ENCODE measurements at places on chromosomes 3 and 15.

DNA sequence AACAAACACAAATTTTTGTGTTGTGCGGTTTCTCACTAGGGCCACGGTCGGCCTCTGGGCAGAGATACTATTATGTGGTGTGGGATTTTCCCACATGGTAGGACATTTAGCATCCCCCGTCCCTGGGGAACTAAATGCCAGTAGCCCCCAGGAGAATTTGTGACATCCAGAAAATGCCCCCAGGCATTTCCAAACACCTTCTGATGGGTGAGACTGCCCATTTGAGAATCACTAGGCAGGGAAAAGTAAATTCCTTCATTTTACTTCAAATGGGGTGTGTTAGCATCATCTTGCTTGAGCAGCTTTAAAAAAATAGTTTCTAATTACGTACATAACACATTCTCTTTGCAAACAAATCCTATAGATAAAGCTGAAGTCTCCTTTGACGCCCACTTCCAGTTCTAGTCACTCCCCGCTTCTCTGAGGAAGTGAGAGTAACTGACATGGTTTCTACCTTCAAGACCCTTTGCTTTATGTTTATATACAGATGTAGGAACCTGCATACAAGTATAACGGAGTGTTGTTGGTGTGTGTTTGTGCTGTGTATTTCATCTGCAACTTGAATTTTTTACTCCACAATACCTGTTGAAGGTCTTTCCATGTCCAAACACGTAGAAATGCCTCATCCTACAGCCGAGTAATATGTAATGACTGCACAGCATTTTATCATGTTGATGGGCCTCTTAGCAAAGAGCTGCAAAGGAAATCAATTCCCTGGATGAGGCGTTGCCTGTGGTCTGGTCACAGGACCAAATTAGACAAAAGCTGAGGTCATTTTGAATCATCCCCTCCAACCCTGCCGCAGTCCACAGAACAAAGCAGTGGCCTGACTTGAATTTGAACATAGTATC lies 31.4 kb upstream of the ZBTB38 start:
- no peak for DNase-seq

GRCh38 chr15:57914350-57915055 lies 151.0 kb downstream of the ALDH1A2 start:
- no peak for DNase-seq

GRCh38 chr3:127316685-127317084 lies 28.8 kb upstream of the PRR20G start:
- DNase-seq, result no peak

GRCh38 chr3:67598814-67599556 lies 55.4 kb downstream of the SUCLG2 start:
- no peak for DNase-seq

GRCh38 chr3:79517766-79518413 lies 249.9 kb downstream of the ROBO1 start:
- DNase-seq, result no peak

DNA sequence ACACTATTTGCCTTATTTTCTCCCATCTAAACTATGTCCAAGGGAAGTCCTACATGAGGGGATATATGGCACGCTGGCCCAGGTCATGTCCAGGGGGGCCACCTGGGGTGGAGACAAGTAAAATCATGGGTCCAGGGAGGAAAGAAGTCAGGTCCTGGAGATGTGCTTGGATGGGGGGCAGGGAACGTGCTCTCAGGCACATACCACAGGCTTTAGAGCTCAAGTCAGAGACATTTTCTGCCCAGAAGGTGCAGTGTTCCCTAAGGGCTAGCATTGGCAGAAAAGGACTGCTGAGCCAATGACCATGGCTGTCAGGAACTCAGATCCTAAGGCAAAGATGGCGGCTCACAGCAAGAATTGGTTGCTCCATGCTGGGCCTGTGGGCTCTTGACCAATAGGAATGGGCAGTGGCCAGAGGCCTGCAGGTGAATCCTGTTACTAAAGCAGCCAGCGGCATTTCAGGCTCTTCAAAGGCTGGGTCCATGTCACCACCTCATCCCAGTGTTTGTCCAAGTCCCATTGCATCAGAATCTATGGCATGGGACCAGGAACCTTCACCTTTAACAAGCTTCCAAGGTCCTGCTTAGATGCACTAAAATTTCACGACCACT lies 175.0 kb downstream of the RPLP1 start:
- no peak for DNase-seq

GRCh38 chr15:66622591-66623022 lies 56.8 kb upstream of the LCTL start:
- DNase-seq, result no peak

- DNase-seq, result no peak
Observed at GRCh38 chr15:41493902-41494189, 172 bp downstream of the ITPKA start.

- no peak for DNase-seq
Observed at GRCh38 chr15:93460717-93461116, 371.7 kb upstream of the RGMA start.

GRCh38 chr3:197820550-197821335 lies 29.7 kb downstream of the LRCH3 start:
- DNase-seq, result no peak

GRCh38 chr3:66195347-66195783 lies 25.4 kb upstream of the SLC25A26 start:
- peak; percentile 54 for DNase-seq

- DNase-seq, result peak; percentile 2
Observed at GRCh38 chr3:165195241-165195639, 944 bp downstream of the SLITRK3 start.

DNA sequence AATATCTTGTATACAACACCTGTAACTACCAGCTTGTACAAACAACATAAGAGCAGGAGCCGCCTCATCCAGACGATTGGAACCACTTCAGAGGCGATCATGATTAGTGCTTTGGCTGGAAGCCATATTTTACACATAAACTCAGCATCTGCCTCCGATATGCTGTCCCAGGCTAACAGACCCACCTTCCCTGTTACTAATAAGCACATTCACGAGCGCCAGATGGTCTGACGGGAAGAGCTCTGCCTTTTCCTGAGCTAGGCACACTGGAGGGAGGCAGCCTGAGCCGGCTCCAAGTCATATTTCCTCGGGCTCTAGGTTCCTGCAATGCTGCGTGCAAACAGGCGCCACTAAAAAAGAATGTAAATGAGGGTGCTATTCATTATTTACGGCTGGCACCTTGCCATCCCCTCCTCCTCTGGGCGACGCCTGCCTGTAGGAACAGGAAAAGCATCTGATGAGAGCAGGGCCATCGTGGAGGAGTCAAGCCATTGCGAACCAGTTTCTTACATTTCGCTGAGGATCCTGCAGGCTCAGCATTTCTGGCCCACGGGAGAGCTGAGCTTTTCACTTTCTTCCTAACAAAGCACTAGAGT lies 98.2 kb downstream of the ANXA2 start:
- no peak for DNase-seq

- no peak for DNase-seq
Observed at GRCh38 chr15:90080818-90081393, 21.4 kb downstream of the IDH2 start.

DNA sequence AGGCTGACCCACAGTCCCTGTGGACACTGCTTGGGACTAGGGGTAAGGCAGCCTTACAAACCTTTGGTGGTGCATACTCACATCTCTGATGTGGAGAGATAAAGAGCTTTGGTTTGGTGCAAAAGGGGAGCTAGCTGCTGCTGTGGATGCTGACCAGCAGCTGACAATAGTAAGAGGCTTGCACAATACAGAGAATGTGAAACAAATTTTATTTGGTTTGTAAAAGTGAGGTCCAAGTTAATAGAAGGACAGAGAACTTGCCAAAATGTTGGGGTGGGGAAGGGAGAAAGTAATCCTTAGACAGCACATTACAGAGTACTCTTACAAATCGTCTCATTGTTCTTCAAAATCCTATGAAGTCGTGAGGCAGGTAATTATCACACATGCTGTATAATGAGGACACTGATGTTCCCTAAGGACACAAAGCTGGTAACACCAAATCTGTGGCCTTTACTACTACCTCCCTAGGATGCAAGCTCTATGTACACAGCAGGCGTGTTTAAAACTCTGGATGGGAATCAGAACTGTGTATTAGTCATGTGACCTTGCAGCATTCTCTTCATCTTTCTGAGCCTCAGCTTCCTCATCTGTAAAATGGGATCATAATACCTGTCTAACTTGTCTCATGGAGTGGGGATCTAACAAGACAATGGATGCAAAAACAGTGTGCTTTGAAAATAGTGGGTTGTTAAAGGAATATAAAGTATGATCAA lies 21.6 kb downstream of the ARHGAP31 start:
- DNase-seq, result no peak

GRCh38 chr3:31294430-31295149 lies 238.1 kb upstream of the STT3B start:
- DNase-seq, result no peak

- no peak for DNase-seq
Observed at GRCh38 chr15:88748081-88748480, 55.2 kb upstream of the ACAN start.

DNA sequence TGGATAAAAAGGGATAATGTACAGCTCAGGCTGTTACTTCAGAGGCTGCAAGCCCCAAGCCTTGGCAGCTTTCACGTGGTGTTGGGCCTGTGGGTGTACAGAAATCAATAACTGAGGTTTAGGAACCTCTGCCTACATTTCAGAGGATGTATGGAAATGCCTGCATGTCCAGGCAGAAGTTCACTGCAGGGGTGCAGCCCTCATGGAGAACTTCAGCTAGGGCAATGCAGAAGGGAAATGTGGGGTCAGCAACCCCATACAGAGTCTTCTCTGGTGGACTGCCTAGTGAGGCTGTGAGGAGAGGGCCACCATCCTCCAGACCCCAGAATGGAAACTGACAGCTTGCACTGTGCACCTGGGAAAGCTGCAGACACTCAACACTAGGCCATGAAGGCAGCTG lies 1350.3 kb downstream of the ROBO2 start:
- DNase-seq, result no peak

DNA sequence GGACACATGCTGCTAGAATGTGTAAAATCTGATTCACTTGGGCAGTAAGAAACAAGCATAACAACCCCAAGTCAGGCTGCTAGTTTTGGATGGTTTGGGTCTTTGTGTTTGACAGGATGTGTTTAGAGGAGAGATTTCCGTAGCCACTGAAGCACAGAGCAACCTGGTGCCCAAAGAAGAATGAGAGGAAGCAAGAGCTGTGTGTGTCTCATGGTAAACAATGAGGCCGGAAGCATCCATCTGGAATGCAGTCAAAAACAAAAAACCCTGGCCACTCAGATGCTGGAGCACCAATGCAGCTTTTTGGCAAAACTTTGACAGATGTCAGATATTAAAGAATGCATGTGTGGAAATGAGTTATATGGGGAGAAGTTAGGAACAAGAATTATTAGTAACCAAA lies 39.4 kb upstream of the SNRK start:
- no peak for DNase-seq

- DNase-seq, result no peak
Observed at GRCh38 chr15:50883903-50884302, 24.6 kb upstream of the AP4E1 start.

DNA sequence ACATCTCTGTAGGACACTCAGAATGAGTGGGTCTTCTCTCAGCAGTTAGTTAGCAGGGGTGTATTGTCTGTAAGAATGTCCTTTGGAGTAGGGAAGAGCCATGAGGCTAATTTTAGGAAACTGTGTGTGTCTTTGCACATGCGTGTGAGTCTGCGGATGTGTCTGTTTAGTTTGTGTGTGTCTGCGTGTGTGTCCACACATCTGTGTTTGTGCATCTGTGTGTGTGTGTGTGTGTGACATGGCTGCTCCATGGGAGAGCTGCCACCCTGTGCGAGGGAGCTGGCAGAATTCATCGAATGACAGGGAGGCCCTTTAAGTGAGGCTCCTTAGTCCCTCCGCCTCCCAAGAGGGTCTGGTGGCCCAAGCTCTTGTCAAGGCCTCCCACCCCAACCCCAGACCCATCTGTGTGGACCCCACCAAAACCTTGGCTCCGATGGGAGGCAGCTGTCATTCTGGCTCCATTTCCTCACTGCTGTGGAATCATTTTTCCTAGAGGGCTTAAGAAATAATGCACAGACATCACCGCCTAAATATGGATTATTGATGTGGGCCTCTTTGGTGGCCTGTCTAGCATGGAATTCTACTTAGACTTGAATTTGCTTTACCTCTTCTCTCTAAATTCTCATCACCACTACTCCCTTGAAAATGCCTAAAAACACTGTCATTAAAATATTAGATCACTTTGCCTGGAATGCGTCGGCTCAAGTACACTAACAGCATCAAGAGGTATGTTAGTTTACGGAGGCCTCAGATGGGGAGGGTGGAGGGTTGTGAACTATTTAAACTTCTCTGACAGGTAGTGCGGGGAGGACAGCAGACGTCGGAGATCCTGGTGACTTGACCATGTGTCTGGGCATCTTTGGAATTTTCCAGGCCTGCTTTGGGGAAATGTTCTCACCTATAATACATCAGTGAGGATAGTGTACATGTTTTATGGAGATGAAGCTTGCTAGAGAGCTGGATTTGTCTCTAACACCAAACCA lies 9.4 kb downstream of the ESYT3 start:
- no peak for DNase-seq

DNA sequence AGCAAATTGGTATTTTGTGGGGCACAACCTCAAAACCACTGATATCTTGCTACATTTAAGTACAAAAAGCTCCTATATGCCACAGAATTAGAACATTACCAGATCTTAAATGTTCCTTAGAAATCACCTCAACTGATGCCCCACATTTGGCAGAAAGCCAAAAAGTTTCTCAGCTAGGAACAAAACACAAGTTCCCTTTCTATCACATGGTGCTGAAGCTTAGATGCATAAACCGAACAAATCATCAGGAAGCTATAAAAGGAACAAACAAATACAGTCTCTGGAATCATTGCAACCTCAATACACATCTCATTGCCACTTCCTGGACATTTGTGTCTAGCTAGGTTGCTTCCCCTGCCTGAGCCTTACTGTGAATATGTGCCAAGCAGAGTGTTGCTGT lies 492.6 kb downstream of the LPP start:
- no peak for DNase-seq

DNA sequence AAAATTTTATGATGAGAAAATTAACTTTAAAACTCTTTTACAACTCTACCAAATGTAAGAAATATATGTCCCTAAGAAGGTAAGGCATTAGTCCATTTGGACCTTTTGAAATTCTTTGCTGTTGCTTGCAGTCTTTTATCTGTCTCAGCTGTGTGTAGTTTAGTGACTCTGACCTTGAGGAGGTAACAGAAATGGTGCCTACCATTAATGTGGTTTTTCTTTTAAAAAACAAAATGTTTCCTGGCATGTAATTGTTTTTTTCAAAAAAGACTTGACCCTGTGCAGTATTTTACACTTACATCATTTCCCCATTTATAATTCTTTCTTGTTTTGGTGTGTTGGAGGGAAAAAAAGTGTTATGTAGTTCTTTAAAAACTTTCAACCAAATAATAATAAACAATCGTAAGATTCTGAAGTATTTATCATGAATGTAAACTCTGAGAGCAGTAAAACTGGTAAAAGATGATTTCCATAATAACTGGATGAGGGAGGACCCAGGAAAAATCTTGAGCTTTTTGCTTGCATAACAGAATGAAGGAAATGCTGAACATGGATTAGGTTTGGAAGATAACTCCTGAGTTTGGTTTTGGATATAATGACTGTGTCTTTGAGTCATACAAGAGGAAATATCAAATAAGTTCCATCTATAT lies 225.1 kb downstream of the CHST2 start:
- DNase-seq, result no peak

- DNase-seq, result no peak
Observed at GRCh38 chr3:129240436-129240835, 9.0 kb upstream of the COPG1 start.
